ENCODE measurements at places on chromosomes 12 and 14. TPM values are rescaled to one million over a fixed set of nuclear protein-coding genes. Genes with fewer than 3 reads are reported as not detected.

- DNase-seq, result no peak
Observed at GRCh38 chr12:100020370-100020769, 35.6 kb upstream of the ANKS1B start.

SSTR1 gene
- 0.44 TPM for total RNA-seq

DNA sequence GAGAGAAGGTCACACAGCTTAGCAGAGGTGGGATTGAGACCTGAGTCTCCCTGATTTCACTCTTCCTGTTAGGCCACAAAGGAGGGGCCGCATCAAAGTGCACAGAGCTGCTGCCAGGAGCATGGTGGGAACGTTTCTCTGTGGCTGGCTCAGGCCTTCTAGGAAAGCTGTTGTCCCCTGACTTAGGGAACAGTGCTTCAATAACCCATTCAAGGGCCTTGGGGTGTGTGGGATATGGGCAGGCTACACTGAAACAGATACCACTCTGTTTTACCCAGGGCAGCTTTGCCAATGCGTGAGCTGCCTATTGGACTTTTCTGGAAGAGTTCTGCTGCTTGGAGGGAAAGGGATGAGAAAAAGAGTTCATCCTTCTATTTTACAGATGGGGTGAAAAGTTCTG, 110.0 kb downstream of the ADCK1 start:
- DNase-seq, result peak; percentile 14

ENDOU gene
- total RNA-seq, result 3.5 TPM

DNA sequence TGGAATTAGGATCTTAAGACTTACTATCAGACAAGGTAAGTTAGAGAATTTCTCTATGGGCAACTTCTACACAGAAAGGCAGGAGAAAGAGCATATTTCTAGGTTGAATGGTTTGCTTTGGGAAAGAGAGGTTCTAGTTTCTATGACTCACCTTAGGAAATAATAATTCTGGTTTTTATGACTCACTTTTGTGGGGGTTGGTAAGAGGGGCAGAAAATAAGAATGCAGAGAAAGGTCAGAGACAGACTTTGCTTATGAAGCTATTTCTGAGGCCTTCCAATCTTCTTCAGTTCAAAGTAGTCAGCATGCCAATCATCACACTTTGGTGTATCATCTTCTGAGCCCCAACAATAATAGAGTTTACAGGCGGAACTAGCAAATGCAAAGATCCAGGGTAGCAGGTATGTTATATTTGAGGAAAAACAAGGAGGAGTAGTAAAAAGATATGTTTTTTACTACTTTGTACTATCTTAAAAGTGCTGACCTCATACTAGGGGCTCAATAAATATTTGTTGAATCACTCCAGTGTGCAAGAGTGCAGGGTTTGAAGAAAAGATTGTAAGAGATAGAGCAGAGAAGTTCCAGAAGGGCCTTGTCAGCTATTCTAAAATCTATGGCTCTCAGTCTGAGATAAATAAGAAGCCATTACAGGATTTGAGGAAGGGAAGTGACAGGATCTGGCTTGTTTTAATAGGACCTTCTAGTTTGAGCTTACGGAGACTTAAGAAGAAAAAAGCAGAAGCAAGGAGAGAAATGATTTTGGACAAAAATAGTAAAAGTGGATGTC, 56.7 kb upstream of the LRFN5 start:
- no peak for DNase-seq

Data from suprapubic skin (tissue), 4 donors.